ENCODE measurements at places on chromosomes 1 and 21.
A peak's percentile ranks its signal among the peaks of the same experiment; 100 is the strongest.

DNA sequence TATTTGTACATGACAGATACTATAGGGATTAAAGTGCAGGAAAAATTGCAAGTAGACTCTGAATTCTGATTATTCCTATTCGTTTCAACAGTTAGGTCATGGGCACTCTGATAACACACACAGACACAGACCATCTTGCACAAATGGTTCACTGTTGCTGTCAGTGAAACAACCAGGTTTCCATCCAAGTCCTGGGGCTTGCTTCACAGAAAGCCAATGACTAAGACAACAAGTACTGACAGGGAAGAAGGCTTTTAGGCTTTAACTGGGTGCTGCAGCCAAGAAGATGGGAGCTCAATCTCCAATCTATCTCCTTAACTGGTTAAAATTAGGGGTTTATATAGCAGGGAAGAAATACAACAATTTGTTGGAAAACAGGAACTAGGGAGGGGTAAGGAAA lies 57.6 kb downstream of the RIMS3 start:
- no peak for DNase-seq

DNA sequence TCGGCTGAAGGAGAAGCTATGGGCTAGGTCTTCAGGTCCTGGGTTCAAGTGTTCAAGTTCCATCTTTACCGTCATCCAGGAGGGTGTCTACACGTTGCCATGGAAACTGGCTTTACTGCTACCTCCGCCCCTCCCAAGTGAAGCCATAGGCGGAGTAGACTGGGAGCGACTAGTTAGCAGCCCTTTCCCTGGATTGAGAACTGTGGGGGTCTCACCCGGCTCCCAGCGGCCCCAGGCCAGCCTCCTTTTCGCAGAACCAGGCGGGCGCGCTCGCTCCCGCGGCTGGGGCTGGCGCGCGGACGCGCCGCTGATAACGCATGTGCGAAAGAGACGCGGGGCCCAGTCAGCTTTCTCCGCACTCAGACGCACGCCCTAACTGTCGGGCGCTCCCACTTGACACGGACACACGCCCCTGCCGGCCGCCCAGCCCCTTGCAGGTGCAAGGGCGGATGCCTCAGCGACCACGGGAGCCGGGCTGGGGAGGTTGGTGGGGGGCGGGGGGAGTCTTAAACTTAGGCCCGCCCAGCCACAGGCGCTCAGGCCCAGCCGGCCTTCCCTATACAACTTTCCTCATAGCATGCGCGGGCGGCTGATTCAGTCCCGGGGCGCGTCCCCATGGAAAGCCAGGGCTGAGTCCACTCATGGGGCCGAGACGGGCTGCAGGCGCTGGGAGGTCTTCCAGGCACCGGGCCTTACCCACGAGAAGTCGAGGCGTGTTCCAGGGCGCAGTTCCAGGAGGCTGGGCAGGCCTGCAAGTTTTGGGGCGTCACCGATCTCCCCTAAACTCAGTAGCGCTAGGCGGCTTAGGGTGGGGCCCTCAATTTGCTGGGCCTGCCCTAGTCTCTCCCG lies 7.4 kb downstream of the EFNA4 start:
- DNase-seq: peak; percentile 84

- no peak for DNase-seq
Observed at GRCh38 chr1:107548276-107548675, 407.4 kb downstream of the NTNG1 start.

DNA sequence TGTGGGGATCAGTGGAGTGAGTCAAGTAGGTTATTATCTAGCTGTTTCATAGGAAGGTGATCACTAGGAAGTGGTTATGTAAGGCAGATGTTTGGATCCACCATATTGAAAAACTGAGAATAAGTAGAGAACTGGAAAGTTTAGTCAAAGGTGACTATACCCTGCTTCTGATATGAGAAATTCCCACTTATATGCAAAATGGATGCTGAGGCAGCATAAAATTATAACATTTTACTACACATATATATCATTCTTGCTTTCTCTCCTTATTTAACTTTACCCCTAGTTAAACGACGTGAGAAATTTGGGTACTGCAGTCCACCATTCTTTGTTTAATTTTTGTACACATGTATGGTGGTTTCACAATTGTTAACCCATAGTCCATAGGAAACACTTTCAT lies 142.4 kb downstream of the ADGRL4 start:
- DNase-seq: no peak

DNA sequence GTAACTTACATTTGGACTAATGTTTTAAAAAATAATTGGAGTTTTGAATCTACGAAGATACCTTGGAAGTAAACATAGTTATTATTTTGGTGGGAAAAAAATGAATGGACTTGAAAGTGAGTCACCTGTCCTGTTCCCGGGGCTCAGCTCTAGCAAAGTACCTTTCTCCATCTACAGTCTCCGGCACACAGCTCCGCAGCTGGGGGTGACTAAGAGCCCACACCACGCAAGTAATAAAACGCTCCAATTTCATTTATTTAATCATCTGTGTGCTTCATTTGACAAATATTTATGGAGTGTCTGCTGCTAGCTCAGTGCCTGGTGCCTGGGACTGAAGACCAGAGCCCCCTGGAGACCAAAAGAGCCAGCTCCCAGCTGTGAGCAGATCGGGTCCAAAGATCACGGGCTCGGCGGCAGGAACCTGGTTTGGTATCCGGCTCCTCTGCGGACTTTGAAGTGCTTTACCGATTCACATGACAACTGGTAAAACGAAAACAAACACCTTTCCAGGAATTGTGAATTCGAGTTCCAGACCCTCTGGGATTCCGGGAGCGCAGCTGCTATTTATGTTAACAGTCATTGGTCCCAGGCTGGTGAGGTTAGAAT lies 1.7 kb upstream of the RIPK4 start:
- peak; percentile 92 for DNase-seq

- peak; percentile 26 for DNase-seq
Observed at GRCh38 chr1:61322769-61323168, 240.4 kb downstream of the NFIA start.

DNA sequence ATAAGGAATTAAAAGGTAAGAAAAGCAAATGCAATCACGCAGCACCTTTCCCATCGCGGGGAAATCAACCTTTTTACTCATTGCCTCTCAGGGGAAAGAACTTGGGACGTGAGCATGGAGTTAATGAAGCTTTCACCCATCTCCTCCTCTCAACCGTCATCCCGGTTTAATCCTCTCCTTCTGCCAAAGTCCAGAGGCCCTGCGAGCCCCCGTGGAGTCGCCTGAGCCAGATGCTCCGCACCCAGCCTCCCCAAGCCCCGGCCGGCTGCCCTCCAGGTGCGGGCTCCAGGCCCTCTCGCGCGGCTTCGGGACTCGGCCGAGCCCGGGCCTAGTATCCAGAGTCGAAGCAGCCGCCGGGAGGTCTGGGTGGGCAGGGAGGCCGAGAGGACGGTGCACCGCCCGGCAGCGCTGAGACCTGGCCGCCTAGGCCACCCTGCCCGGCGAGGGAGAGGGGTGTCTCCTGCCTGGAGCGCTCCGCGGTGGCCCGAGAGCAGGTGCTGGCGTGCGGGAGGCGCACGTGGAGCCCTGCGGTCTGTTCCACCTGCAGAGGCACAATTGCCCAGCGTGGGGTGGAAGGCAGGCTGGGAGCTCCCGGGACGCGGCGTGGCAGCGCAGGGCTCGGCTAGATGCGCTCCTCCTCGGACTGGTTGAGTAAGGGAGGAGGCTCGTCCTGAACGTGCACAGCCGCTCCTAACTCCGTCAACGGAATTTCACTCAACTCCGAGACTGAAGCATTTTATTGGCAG lies 218.5 kb downstream of the SDCCAG8 start:
- peak; percentile 19 for DNase-seq

DNA sequence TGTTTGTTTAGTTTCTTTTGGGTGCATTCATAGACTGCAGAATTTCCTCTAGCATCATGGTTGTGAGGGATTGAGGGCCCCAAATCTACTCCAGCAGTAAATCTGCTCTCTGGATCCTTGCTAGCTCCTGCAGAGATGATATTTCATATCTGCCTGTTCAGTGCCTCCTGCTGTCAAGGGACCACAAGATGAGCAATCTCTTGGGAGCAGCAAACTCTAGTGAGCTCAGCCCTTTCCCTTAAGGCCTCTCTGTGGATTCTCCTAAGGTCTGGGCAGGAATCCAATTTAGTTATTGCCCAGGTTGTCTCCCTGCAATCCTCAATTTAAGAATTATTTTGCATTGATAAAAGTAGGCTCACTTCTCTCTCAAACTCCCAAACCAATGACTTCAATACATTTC lies 76.9 kb downstream of the RGS18 start:
- DNase-seq: no peak

DNA sequence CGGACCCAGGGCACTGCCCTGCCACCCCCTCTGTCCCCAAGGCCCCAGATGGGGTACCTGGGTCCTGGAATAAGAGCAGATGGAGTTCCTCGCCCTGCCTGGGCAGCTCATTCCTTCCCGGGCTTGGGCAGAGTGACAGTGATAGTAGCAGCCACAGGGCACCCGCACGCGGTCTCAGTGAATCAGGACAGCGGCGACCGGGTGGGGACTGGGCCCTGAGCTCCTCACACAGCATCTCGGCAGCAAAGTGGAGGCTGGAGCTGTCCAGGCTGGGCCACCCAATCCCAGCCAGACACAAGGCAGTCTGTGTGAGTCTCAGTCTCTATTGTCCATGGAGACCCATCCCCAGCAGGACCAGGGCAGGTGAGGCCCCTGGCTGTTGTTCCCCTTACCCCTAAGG lies 37.4 kb upstream of the CCDC27 start:
- no peak for DNase-seq

DNA sequence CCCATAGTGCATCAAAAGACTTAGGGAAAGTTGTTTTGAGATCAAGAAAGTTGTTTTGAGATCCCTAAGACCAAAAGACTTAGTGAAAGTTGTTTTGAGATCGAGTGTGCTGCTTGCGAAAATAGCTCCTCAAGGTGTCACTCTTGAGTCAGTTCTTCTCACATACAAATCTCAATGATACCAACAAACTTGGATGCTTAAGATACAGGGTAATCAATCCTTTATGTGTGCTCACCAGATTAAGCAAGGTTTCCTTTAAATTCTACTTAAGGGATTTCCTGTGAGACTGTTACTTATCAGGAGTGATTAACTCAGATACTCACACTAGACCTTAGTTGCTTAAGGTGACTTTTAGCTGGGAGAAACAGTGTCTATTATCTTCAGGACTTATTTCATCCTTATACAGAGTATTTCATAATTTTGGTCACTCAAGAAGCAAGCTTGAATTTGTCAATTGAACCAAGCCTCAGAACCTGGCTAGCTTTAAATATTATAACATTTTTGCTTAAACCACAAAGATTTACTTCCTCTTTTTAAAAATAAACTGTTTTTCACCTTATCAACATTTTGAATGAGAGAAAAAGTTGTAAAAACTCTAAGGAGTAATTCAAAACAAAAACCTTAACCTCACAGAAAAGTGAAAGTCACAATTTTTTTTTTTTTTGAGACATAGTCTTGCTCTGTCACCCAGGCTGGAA lies 8.0 kb upstream of the RLF start:
- DNase-seq: peak; percentile 56

DNA sequence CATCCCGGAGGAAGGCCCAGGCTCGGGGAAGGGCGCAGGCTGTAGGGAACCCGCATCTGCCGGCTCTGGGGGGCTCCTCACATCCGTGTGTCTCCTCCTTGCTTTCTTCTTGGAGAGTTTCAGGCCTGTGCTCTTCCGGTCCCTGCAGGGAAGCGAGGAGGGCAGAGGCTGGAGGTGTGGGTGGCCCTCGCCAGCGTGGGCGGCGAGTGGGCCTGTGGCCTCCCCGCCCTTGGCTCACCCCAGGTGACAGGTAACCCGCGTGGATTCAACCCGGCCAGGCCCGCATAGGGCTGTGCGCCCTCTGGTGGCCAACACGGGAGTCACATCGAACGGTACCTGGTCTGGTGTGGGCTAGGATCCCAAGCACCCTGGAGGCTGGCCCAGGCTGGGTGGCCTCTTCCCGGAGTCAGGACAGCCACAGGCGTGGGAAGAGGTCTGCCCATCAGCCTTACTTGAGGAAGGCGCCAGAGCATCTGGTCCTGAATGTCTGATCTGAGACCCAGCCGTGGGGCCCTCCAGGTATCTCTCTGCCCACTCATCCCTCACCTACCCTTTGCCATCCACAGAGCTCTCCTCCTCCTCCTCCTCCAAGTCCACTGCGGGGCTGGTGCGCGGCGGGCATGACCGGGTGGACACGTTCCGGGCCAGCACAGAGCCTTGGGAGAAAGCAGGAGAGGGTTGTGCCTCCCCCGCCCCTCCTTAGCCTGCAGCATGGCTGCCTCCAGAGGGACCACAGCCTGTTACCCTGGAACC lies 9.6 kb upstream of the TNFRSF25 start:
- DNase-seq: peak; percentile 57

DNA sequence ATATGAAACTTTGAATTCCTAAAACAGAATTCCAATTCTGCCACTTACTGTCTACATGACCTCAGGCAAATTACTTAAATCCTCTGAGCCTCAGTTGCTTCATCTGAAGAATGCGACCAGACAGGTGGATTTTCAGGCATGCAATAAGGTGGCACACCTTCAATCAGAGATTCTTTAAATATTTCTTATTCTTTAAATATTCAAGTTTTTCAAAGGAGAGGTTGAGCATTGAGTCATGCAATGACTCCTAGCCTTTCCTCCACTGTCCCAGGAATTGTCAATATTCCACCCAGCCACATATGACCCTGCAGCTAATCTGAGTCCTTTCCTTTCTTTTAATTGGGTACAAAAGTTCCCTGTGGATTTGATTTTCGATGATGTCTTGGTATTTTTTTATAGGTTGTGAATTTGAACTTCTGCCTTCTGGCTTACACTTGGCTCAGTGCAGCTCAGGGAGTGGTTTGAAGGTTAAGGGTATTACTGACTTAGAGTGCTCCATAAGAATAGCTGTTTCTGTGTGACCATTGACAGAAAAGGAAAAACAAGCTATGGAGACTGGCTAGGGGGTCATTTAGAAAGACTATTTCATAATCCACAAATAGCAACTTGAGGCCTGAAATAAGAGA lies 52.2 kb upstream of the PRDX6 start:
- peak; percentile 69 for DNase-seq

DNA sequence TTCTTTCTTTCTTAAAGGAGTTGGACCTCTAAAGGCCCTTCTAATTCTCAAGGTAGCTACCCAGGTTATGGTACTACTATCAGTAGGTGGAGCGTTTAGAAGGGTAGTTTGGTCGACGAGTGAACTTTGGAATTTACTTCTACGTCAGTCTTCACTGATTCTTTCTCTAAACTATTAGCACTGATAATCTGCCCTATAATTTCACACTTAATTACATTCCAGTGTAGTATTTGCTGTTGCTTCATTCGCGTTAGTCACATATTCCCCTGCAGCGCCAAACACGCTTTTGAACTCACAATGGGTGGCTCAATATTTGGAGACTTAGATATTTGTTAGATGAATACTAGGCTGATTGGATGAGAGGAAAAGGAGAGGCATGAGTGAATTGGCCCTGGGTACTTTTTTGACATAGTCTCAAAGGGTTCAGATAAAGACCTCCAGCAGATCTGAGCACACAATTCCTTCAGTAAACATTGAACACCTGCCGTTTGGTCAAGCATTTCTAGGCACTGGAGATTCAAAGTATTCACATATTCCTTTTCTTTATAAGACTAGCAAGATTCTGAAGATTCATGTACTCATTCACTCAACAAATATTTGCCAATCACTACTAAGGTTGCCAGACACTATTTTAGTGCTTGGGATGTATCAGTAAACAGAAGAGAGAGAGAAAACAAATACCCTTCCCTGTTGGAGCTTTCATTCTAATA lies 929 bp upstream of the FOXJ3 start:
- peak; percentile 66 for DNase-seq

GRCh38 chr1:50213505-50213904 lies 104.8 kb downstream of the ELAVL4 start:
- no peak for DNase-seq
